Dermis blood vessel endothelial cell (primary cell): ENCODE measurements at places on chromosomes 3 and 15. TPM values are rescaled to one million over a fixed set of nuclear protein-coding genes. Genes with fewer than 3 reads are reported as not detected.

DNA sequence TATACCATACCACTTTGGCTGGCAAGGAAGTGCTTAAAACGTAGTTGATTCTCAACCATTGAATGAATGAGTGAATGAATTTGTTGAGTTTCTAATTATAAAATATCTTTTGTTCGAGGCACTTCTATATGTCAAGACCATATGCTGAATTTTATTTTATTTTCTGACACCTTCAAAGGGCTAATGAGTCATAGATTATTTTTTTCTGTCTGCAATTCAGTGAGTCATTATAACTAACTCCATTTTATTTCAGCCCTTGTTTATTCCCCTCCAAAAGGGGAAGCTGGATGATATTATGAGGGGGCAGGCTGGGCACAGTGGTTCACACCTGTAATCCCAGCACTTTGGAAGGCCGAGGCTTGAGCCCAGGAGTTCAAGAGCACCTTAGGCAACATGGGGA is 142.4 kb downstream of the P2RY1 start:
- no peak for DNase-seq

NPRL2 gene
- total RNA-seq = 14.0 and 16.8 TPM in 2 replicates

GRCh38 chr3:129596194-129597086 is 10.0 kb downstream of the PLXND1 start:
- DNase-seq = peak; percentile 97

DNA sequence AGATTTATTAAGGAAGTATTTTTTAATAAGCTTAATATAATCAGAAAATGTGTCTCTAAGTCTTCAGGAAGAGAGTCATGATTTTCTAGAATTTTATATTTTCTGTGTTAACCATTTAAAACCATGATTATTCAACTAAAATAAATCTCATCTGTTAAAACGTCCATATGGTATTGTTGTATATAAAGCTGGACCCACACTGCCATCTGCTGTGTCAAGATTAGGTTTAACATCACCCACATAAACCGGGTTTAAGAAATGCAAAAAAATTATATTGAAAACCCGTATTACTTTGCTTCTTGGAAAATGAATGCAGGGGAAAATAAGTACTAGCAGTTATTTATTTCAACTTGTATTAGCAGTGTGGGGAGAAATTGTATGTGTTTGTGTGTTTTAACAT is 9.5 kb upstream of the CCDC66 start:
- peak; percentile 14 for DNase-seq

DZIP3 gene
- total RNA-seq = 3.1 and 6.8 TPM in 2 replicates

- peak; percentile 1 for DNase-seq
Observed at GRCh38 chr3:154122552-154122911, 1.3 kb downstream of the ARHGEF26 start.

DNA sequence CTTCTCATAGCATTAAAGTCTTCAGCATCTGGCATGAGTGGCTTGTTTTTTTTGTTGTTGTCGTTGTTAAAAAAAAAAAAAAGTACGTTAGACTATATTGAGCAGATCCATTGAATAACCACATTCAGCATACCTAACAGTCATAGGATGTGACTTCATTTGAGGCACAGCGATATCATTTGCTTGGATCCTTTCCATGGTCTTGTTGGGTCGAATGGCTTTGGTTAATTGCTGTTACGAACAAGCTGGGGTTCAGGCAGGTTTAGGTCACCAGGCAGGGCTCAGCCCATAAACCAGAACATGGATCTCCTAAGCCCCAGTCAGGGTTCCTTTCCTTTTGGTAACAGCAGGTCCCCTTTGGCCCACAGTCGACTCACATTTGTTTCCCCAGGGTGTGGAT is 76.2 kb downstream of the POLR2M start:
- peak; percentile 13 for DNase-seq

DNA sequence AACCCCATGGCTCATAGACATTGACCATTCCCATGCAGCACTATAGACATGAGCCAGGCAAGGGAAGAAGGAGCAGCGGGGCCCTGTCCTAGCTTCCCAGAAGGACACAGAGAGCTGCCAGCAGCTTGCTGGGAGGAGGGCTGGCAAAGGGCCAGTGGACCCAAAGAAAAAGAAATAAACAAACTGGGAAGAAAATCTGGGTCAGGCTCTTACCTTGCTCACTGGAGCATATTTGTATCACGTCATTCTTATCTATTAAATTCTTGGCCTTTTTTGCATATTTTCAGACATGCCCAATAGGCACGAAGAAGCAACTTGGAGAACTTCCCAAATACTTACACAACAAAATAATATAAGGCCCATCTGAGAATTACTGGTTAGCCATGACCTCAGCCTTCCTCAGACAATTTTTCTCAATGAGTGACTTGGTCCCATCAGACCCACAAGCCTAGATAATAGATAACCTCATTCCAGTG is 28.4 kb downstream of the RASGRP1 start:
- DNase-seq = no peak
